Stimulated activated CD4-positive, alpha-beta T cell treated with anti-CD3 and anti-CD28 coated beads, Interleukin-12 subunit alpha, Interleukin-12 subunit beta, amount 100 ng/mL, for 4 hours (primary cell): ENCODE measurements at places on chromosomes 12 and 14.
A peak's percentile ranks its signal among the peaks of the same experiment; 100 is the strongest.

GRCh38 chr12:47296828-47297227, 217.1 kb upstream of the AMIGO2 start:
- DNase-seq, result no peak

DNA sequence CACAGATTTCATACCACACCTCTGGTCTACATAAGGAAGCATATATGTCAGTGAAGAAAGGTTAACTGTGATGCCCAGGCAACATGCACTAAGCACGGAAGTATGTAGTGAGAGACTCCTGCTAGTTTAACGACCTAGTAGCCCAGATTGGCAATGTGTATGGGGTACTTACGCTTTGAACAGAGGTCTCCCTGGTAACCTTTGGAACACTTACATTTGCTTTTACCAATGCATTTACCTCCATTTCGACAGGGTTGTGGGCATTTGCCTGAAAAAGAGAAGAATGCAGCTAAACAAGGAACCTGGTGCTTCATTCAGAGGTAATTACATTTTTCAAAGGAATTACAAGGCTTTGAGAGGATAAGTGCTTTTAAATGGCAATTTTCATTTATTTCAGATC, 65.2 kb downstream of the WIF1 start:
- no peak for DNase-seq

GRCh38 chr14:65052832-65053231, 49.5 kb downstream of the MAX start:
- DNase-seq, result no peak

- DNase-seq, result peak; percentile 57
Measured at GRCh38 chr12:38138225-38139221, 178.1 kb upstream of the ALG10B start.

- DNase-seq, result no peak
Measured at GRCh38 chr12:56297400-56297799, 2.7 kb downstream of the CS start.

DNA sequence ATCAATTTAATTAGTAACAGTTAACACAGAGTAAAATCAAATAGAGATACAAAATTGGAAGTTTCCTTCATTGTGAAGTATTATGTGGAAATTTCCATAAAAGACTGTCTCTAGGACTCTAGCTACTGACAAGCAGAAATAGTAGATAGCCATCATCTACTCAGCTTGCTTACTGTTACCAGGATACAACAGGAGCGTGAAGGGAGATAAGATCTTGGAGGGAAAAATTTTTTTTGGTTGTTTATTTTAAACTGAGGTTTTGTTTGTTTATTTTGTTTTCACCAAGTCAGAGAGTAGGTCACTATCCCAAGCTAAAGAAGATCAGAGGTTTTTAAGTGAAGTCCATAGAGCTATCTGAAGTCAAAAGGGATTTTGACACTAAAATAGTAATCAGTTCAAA, 861.3 kb upstream of the MGAT4C start:
- DNase-seq, result no peak
